GM10248 (cell line): ENCODE measurements at places on chromosomes 13 and 19.

- peak; percentile 45 for DNase-seq
Observed at GRCh38 chr19:511101-511851, 4.0 kb downstream of the TPGS1 start.

- DNase-seq, result no peak
Observed at GRCh38 chr13:41196620-41197019, 2.3 kb upstream of the KBTBD7 start.

- no peak for DNase-seq
Observed at GRCh38 chr19:1610579-1610978, 5.3 kb upstream of the UQCR11 start.

GRCh38 chr13:20711301-20712044, 8.0 kb downstream of the IL17D start:
- no peak for DNase-seq

DNA sequence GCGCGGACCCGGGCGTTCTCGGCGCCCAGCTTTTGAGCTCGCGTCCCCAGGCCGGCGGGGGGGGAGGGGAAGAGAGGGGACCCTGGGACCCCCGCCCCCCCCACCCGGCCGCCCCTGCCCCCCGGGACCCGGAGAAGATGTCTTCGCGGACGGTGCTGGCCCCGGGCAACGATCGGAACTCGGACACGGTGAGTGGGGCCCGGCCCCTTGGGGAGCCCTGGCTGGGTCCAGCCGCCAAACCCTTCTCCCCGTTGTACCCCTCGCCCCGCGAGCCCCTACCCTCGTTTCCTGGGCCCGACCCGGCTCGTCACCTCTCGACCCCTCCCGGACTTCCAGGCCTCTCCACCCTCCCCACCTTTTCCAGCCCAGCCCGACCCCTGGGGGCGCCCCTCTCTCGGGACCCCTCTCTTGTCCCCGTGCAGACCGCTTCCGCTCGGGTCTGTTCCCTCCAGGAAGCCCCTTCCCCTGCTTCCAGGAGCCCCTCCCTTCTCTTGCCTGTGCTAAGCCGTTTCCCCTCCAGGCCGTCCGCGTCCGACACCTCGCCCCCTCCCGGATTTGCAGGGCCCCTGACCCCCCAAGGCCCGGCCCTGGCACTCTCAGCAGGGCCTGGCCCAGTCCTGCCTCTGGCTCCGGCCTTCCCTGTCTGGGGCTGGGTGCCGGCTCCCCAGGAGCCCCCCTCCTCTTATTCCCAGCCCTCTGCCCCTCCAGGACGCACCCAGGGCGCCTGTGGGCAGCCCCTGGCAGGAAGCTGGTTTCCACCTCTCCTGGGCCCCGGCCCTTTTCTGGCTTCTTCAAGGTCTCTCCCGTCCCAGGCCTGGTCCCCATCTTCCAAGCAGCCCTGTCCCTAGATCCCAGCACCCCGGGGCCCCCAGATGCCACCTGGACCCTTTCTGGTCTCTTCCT, 632 bp downstream of the MARK4 start:
- DNase-seq, result peak; percentile 70

DNA sequence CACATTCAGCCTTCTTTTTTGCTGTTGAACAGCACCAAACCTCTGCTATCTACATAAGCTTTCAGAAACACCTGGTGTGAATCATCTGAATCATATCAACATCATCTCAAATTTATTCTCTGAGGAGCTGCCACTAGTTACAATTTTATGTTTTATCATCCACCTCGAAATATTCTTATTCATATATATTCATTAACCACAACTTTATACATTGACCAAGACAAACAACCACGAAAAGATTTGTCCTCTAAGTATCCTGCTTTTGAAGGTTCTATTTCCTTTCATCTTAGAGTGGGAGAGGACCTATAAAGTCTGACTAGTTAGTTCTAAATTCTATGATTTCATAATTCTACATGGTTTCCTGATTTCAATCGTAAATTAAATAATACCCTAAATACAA, 18.9 kb downstream of the ESD start:
- DNase-seq, result no peak

DNA sequence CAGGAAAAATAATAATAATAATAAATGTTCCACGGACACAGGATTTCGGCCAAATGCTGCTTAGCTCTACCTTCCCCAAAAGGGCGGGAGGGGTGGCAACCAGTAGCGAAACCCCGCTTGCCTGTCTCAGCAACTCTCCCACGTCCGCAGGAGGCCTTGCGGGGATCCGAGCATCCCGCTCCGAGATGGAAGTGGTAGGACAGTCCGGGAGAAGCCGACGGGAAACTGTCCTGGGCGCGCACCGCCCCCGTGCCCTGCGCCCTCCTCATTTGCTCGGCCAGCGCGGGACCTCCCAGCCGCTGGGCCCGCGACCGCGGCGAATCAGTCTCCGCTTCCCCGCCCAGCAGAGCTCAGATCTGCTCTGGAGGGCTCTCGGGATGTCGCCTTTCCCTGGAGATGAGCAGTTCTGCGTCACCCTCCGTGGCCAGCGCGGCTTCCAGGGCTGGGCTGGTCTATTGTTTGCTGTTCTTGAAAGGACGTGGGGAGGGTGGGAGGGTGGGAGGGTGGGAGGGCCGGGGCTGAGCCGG, 48.9 kb upstream of the PABPC3 start:
- peak; percentile 27 for DNase-seq
